T1000 (cell line): ENCODE measurements at places on chromosomes 4 and X.

GRCh38 chr4:168167714-168168284 is 75.5 kb downstream of the ANXA10 start:
- DNase-seq: no peak

DNA sequence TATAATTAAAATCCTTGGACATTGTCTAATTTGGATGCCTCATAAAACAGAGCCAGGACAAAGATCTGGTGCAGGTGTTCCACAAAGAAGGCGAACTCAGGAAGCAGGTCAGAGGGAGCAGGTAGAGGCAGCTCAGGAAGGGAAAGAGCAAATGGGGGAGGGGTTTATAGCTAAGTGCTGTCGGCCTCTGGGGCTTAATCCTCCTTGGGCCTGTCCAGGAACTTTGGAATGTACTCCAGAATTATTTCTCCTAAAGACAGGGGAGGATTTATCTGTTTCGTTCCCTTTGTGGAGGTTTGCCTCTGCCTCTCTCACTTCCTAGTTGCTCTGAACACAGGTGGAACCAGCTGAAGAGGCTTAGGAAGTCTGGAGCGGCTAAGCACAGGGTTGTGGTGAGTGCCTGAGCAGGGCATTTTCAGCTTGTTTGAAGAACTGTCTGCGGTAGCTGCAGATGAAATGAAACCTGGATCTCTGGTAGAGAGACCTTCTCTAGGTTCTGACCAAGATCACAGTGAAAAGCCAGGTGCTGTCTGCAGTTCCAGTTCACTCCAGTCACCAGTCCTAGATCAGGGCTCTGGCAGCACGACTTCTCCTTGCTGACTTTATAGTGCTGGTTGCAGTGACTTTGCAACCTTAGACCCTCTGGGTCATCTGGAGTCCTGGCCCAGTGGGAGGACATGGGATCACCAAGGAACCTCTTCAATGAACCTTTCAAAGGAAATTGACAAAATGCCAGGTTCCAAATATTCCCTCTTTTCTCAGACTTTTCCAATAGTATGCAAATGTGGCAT is 519.2 kb downstream of the PCDH10 start:
- DNase-seq: no peak

- no peak for DNase-seq
These were observed 667.4 kb upstream of the NDST4 start for GRCh38 chr4:115780835-115781234.

DNA sequence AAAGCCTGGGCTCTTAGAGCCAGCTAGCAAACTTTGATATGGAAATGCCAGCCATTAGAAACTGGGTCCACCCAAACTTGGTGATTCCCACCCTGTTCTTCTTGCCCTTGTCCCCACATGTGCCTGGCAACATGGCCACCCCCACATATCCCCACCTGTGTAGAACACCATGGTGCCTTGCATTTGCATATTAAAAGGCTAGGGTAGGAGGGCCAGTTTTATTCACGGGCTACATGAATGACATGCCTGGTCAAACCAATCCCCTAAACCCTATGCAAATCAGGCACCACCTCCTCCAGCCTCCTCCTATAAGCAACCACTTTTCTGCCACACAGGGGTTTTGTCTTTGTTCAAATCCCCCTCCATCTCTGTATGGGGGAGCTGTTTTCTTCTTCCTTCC is 104.9 kb downstream of the CLNK start:
- no peak for DNase-seq

- DNase-seq: no peak
These were observed 113.0 kb upstream of the VAMP7 start for GRCh38 chrX:155767876-155768769.

- DNase-seq: no peak
These were observed 396.8 kb downstream of the PACRGL start for GRCh38 chr4:21097026-21097425.

DNA sequence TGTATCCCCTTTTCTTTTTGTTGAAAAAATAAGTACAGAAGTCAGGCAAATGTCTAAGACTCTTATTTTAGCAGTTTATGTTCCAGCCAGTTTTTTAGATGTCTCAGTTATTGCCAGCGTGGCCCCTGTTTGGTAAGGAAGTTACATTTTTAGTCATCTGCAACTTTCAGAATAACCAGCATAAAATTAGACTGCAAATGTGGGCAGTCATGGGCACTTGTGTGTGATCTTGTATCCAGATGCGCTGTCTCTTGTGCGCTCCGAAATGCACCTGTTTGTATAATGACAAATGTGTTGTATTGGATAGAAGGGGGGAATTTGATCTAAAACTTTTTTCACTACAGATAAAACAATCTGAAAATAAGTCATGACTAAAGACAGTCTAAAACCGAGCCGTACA is 44.3 kb upstream of the CLCN4 start:
- no peak for DNase-seq

- no peak for DNase-seq
These were observed 164.6 kb upstream of the CASK start for GRCh38 chrX:42087960-42088359.

DNA sequence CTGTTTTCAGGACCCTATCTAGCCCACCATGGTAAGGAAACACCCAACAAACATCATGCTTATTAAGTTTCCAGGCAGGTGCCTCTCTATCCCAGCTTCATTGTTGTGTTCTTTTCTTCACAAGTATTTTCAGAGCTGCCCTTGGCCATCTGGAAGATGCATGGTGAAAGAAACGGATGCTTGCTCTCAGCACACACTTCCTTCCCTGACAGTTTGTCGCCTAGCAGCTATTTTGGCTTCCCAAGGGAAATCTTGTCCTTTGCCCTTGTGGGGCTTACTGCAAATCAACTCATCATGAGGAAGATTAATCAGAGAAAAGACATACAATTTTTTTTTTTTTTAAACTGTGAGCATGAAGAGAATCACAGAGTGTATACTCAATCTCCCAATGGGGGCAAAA is 128.8 kb downstream of the ASMT start:
- DNase-seq: no peak

DNA sequence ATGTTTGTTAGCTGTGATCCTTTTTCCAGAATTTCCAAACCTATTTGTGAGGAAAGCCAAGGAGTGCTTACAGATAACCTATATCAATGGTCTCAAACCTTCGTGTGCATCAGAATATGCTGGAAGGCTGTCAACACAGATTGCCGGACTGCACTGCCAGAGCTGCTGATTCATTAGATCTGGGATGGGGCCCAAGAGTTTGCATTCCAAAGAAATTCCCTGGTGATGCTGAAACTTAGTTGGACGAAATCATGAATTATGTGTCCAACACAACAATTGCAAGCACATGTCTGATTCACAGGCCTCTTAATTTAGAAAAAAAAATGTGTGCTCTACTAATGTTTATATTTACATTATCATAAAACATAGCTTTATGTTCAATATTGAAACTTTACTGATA is 544.0 kb upstream of the AMOT start:
- DNase-seq: no peak

DNA sequence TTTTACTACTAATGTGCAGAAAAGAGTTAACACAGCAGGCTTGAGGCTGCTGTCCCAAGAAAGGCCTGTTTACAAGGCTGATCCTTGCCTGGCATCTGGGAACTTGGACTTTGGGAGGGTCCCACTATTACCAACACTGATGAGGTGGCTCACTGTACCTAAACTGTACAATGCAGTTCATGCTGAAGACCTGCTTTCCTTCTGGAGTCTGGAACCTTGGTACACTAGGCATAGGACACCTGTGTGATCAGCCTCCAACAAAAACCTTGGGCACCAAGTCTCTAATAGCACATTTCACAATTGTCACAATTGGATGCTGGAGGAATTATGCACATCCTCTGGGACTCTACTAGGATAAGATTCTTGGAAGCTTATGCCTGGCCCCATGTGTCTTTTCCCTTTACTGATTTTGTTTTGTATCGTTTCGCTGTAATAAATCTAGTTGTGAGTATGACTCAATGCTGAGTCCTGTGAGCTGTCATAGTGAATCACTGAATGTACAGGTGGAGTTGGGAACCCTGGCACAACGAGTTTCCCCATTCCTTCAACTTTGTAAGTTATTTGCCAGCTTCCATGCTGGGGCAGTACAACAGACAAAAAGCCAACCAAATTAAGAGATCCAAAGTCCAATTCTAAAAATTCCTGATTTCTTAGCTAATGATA is 45.9 kb downstream of the TEC start:
- no peak for DNase-seq

GRCh38 chr4:53376900-53377299 is 541 bp upstream of the FIP1L1 start:
- DNase-seq: no peak

- no peak for DNase-seq
These were observed 1146.2 kb downstream of the RPA4 start for GRCh38 chrX:98029861-98030260.

DNA sequence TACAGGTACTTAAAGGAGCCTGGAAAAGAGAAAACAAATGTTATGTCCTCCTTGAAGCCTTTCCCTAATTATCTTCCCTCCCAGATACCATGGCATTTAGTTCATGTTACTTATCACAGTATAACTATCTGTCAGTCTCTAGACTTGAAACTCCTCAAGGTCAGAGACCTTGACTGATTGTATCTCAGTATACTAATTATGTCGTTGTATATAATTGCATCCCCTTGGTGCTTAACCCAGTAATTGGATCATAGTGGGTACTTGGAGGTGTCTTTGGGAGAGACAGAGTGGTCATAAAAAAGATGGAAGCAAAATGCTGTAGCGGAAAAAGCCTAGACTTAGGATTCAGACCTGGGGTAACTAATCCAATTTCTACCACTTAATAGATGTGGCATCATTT is 8.1 kb downstream of the IGBP1 start:
- DNase-seq: no peak

DNA sequence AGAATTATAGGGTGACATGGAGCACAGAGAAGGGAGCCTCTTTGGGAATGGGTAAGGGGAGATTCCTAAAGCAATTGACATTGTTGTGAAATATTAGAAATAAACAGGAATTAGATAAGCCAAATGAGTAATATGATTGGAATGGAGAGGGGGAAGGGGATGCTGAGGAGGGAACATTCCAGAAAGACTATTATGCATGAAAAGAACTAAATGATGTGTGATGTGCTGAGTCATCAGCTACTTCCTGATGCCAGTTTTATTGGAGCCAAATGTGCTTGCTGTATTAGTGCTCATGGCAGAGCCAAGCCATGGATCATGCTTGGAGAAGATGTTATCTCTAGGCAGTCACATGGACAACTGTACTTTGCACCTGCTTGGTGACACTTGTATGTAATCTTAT is 189.0 kb upstream of the HCCS start:
- peak; percentile 7 for DNase-seq

DNA sequence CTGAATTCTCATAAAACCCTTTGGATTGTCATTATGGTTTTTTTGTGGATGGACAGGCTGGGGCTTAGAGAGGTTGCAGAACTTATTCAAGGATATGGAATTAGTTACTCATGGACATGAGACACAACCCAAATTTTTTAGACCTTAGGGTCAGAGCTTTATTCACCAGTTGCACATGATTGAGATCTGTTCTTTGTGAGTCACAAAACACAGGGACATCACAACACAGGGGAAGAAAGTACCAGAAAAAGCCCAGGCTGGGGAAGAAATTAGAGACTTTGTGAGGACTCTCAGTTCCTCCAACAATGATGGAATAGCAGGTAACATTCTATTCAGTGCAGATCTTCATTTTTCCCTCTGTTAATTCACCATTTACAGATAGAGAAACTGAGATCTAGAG is 602.4 kb upstream of the CPEB2 start:
- no peak for DNase-seq

GRCh38 chr4:7687006-7687405 is 252.3 kb upstream of the PSAPL1 start:
- no peak for DNase-seq

DNA sequence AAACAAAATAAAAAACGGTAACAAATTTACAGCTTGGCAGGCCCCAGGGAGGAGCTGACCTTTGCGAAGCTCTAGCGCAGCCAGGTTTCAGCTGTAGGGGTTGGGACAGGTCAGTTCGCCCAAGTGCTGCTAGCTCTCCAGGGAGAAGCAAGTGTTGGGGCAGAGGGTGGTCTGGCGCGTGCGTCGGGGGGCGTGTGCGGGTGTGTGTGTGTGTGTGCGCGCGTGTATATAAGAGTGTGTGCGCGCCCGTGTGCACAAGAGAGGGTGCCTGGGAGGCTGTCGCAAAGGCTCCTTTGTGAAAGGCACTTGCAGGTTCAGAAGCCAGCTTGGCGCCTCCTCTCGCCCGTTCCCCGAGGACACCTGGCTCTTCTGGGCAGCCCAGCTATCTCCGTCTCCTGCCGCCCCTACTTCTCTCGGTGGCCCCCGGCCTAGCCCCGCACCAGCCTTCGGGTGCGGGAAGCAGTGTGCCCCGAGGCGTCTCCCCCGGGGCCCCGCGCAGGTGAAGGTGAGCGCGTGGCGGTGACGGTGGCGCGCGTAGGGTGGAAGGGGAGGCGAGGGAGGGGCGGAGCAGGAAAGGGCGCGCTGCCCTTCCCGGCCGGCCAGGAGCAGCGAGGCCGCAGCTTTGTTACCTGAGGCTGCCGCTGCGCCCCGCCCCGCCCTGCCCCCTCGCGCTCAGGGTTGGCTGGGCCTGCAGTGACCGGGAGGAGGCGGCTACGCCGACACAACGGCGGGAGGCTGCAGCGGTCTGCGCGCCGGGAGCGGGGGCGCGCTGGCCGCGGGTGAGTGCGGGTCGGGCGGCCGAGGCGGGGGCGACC is at the start of gene FHDC1:
FHDC1 (plus strand) TSS at position 693 of the 815 bp plus-strand sequence. CDS start 6,735 bp downstream, outside the sequence.
- DNase-seq: no peak

DNA sequence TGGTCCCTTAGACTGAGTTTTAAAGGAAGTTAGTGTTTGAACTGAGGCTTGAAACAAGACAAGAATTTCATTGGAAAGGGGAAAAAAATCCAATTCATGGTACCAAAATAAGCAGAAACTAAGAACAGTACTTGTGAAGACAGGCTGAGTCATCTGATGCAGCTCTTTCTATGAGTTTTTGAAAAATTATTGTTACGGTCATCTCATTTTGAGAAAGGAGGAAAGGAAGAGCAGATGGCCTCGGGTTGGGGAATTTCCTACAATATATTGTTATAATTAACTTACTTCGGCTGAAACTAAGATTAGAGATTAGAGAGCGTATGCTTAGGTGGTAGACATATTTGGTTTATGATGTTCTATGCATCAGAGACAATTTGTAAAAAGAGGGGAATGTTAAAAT is 2164.8 kb upstream of the AGA start:
- no peak for DNase-seq

GRCh38 chrX:40867352-40867751 is 132.0 kb upstream of the MED14 start:
- DNase-seq: no peak

DNA sequence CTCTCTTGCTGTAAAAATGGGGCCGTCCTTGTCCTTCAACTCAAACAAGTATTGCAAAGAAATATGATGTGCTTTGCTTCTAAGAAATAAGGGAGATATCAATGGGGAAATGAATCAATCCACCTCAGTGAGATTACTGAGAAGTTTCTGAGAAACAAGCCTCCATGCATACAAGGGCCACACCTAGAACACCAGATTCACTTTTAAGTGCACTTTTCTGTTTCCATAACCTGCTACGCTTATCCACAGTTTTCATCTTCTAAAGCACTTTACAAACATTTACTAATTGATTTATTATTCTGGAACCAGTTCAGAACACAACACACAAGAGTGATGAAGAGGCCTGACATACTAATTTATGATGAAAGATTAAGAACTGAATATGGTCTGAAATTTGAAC is 54.0 kb upstream of the BOD1L1 start:
- no peak for DNase-seq

- DNase-seq: no peak
These were observed 259.8 kb downstream of the KCNIP4 start for GRCh38 chr4:21688596-21689265.
